Renal cortical epithelial cell (primary cell): ENCODE measurements at places on chromosomes 2 and 18. TPM values are rescaled to one million over a fixed set of nuclear protein-coding genes. Genes with fewer than 3 reads are reported as not detected.

- DNase-seq = no peak
Measured at GRCh38 chr2:231803501-231804138, 17.4 kb downstream of the COPS7B start.

GRCh38 chr2:148907085-148907785 lies 32.2 kb downstream of the KIF5C start:
- no peak for DNase-seq

GRCh38 chr18:45910405-45911023 lies 56.6 kb downstream of the EPG5 start:
- peak; percentile 40 for DNase-seq

GRCh38 chr2:66566726-66567399 lies 131.9 kb downstream of the MEIS1 start:
- no peak for DNase-seq

The CNOT11 gene
- 37.0 and 39.4 TPM in 2 replicates for total RNA-seq

The CABLES1 gene
- 4.7 and 7.7 TPM in 2 replicates for total RNA-seq
